H54 (cell line): ENCODE measurements at places on chromosomes 5 and 9.

- no peak for DNase-seq
Observed at GRCh38 chr5:1320436-1321344, 24.2 kb downstream of the CLPTM1L start.

DNA sequence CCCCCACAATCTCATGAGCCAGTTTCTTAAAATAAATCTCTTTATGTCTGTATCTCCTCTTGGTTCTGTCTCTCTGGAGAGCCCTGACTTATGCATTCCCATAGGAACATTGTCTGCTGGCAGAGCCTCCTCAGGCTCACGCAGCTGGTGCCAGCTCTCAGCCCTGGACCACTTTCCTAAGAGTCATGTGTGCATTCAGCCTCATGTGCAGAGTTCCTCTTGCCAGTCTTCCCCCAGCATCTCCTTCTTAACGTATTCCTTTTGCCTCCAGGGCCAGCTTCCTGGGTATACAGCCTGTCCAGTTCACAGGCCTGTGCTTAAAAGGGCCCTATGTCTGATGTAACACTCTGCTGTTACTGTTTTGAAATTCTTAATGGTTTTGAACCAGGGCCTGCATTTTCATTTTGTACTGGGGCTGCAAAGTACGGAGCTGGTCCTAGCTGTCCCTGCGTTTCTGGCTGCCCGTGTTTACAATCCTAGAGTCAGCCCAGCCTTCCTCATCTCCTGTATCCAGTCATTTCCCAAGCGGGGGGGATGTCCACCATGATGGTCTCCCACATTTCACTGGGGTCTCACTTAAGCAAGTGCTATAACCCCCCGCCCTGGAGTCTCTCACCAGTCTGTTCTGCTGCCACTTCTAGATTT is 18.1 kb downstream of the ANKRD33B start:
- no peak for DNase-seq

- no peak for DNase-seq
Observed at GRCh38 chr5:994821-995220, 13.8 kb upstream of the NKD2 start.

- no peak for DNase-seq
Observed at GRCh38 chr5:175494264-175495183, 16.2 kb downstream of the SFXN1 start.

GRCh38 chr5:140877262-140877581 is 2.1 kb downstream of the PCDHA12 start:
- DNase-seq: no peak

DNA sequence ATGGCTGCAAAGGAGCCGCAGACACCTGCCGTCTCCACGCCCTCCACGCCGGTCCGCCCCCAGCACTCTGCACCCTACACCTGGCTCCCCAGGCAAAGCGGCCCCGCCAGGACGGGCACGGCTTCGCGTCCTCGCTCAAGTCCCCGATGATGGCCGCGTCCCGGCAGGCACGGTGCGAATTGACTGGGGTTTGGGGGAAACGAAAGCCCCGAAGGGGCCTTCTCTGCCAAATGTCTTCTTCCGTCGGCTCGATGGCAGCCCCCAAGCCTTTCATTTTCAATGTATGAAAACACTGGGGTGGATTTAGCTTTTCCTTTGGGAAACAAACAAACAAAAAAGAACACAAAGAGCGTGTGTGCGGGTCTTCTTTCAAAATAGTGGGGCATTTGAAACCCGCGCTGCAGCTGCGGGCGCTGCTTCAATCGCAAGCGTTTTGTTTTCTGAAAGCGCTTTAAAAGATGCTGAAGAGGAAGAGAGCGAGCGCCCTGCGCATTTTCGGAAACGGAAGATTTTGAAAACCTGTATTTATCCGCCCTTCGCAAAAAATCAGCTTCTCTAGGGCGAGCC is 160.0 kb downstream of the RMI1 start:
- no peak for DNase-seq

- DNase-seq: no peak
Observed at GRCh38 chr9:87594662-87595061, 97.0 kb downstream of the DAPK1 start.

- DNase-seq: peak; percentile 15
Observed at GRCh38 chr5:24714746-24715145, 70.0 kb upstream of the CDH10 start.

- no peak for DNase-seq
Observed at GRCh38 chr5:65535529-65535987, 27.4 kb downstream of the CENPK start.

DNA sequence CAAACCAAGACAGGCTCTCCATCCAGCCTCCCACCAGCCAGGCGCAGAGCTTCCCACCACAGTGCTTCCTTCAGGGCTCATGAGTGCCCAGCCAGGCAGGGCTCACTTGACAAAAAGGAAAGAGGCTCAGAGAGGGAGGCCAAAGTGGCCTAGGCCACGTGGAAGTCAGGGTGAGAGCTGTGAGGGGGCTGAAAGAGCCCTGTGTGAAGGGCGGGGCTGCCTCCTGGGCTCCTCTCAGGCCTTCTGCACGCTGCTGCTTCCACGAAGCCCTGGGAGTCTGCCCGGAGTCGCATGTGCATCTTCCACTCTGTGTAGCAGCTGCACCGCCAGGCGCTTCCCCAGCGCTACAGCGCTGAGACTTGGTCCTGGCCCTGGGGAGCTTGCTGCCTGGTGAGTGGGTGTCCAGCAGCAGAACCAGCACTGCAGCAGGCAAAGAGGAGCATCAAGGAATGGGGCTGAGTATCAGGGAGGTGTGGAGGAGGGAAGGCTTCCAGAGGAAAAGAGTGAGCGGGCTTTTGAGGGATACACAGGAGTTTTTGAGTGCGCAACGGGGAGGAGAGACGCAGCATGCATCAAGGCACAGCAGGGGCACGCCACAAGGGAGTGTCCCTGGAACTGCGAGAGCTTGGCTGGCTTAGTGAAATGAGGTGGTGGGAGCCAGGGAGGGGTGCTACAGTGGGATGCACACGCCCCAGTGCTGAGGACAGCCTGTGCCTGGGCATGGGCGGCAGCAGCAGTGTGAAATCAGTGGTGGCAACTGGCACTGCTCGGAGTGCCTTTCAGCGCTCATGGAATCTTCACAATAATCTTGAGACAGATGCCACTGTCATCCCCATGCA is 178.0 kb downstream of the GAPVD1 start:
- no peak for DNase-seq

DNA sequence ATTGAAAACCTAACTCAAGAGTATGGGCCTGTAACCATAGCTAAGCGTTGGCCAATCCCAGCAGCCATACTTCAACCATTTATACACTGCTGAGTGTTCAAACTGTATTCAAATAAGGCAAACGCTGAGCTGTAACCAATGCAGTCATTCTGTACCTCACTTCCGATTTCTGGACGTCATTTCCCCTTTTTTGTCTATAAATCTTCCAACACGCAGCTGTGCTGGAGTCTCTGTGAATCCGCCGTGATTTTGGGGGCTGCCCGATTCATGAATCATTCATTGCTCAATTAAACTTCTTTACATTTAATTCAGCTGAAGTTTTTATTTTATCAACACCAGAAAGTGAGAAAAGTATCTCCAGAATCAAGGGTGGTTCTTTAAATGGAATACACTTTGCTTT is 31.7 kb downstream of the MTX3 start:
- no peak for DNase-seq

DNA sequence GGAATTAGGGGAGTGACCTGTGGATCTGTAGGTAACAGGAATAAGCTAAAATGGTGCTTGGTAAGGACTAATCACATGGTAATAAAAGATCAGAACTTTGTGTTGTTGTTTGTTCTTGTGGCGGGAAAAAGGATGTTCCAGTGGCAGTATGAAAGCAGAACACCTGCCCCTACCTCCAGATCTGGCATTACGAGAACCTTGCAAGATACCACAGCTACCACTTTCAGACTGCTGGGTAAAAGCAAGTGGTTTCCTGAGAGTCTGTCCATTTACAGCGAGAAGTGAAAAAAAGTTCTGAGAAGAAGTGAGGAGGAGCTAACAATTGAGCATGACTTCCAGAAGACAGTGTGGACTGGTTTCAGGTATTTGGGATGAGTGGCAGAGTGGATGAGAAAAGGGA is 252.5 kb downstream of the TLE4 start:
- DNase-seq: no peak

GRCh38 chr9:99491408-99492158 is 269.5 kb downstream of the SEC61B start:
- no peak for DNase-seq

- no peak for DNase-seq
Observed at GRCh38 chr9:111237447-111237846, 92.6 kb downstream of the OR2K2 start.

DNA sequence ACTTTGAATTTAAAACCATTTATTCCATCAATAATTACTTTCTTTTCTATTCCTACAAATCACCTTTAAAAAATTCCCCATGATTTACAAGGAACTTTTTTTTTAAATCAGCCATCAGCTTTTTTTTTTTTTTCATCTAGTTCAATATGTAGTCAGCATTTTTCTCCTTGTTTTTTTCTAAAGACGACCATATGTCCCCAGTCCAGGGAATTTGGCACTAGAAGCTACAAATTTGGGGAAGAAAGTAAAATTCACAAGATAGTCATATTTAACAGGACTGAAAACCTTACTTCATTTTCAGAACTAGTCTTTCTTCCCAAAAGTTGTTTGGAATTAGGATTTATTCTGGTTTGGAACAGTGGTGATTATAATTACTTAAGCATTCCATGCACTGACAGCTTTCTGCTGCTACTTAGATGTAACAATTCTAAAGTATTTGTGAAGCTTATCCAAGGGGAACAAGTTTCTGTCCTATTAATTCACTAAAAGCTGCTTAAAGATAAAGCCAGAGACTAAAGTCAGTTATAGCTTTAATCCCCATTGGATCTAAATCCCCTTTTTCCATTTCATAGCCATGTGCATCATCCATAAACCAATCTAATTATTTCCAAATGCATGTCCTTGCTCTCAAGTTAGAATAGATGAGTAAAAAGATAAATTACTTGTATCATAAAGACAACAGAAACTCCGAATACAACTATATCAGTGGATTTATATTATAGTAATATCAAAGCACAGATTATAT is 7.4 kb upstream of the SNCAIP start:
- no peak for DNase-seq

- no peak for DNase-seq
Observed at GRCh38 chr5:91291628-91292569, 91.2 kb downstream of the ARRDC3 start.

DNA sequence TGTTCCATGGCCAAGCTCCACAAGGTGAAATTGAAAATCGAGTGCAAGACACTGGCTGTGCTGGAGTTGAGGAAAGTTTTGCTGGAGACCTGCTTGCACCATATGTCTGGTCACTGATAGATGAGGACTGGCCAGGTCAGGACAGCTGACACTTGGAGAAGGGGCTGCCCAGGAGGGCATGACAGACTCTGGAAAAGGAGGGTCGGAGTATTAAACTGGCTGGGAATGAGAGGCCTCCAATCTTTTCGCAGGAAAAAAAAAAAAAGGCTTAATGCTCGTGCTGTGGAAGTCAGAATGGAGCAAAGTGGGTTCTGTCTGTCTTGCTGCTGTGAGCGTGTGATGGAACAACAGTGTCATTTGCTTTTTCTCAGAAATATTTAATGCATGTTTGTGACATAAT is 5.5 kb downstream of the TENT4A start:
- DNase-seq: no peak

DNA sequence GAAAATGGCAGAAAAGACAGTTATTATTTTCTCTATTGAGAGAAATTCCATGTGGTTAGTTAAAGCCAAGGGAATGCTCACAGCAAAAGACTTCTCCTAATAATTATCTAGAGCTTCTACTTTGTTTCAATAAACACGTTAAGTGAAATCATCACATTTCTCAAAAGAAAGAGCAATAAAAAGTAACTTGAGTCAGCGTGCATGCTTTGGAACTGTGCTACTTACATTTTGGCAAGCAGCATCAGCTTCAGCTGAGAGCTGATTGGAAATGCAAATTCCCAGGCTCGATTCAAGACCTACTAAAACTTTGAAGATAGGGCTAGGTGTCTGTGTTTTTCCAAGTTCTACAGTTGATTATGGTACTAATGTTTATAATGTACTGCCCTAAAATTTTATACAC is 132.1 kb downstream of the CDH18 start:
- no peak for DNase-seq

DNA sequence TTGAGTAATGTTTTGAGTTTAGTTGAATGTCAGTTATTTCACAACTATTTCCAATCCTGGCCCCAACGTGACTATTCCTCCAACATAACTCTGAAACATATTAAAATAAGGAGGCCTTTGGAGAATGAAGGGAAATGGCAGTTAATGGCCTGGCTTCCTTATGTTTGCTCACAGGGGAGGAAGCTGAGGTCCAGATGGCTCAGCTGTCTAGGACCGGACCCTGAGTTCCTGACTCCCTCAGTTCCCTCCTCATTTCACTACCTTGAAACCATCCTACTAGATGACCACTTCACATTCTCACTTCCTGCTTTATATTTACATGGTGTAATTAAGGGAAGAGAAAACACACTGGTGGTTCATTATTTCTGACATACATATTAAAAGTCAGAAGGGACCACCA is 6.6 kb downstream of the OTULINL start:
- DNase-seq: no peak

- DNase-seq: no peak
Observed at GRCh38 chr5:98433022-98433421, 340.4 kb upstream of the RGMB start.

GRCh38 chr9:95570150-95570549 is 53.4 kb upstream of the PTCH1 start:
- DNase-seq: no peak

GRCh38 chr5:65480306-65480865 is 1.3 kb downstream of the ADAMTS6 start:
- no peak for DNase-seq

DNA sequence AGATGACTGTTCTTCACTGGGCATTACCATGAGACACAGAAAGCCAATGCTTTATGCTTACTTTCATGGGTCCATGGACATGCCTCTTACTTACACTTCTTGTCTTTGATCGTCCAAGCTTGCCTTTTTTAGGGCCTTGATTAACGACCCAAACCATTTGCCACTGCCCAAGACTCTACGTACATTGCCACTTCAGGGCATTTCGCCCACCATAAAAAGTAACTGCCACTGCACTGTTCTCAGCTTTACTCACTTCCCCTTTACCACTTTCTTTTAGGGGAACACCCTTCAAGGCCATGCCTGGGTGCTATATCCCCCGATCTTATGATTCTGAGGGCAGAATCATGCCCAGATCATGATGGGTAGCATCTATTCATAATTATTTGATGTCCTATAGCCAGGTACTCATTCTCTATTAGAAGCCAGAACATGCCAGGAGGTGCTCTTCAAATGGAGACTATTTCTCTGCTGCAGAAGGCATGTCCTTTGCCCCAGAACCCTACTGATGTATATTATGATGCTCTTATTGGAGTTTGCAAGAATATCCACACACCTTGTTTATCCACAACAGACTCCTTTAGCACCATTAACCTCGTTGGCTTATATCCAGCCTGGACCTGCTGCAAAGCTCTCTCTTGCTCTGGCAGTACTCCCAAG is 64.1 kb upstream of the RAD23B start:
- DNase-seq: no peak
